Motor neuron (in vitro differentiated cells): ENCODE measurements at places on chromosomes 3 and 15. TPM values are rescaled to one million over a fixed set of nuclear protein-coding genes. Genes with fewer than 3 reads are reported as not detected.
A peak's percentile ranks its signal among the peaks of the same experiment; 100 is the strongest.

- no peak for ATAC-seq
Measured at GRCh38 chr3:194327218-194328052, 23.7 kb downstream of the CPN2 start.

- ATAC-seq: no peak
Measured at GRCh38 chr15:70318594-70319465, 221.1 kb upstream of the TLE3 start.

DNA sequence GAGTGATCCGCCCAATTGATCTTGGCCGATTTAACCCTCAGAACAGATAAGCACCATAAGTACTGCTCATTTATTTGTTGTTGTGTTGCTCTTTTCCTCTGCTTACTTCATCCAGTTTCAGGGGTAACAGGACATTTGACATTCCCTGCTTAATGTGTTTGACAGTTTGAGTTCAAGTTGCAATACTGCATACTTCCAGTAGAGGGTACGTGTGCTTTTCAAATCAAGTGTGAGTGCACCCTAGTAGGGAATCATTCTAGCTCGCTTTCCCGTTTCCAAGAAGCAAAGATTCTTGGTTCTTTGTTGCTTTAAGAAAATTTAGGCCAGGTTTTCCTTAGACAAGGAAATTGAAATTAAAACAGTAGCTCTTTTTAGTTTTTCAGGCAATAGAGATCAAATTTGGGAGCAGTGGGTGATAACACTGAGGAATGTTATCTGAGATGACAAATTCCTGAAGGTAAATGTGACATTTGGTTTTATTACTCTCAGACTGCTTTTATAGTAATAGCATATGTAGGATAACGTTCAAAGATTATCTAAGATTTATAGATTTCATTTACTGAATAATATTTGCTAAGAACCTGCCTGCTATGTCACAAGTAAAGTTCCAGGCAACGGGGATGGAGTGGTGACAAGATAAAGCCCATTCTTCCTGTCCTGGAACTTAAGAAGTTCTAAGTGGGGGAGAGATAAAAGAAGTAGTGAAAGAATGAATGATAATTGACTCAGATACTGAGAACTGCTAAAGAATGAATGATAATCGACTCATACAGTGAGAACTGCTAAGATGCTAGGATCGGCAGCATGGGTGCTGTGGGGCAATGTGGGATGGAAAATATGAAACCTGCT, 73.3 kb downstream of the SYNPR start:
- peak; percentile 47 for ATAC-seq

DNA sequence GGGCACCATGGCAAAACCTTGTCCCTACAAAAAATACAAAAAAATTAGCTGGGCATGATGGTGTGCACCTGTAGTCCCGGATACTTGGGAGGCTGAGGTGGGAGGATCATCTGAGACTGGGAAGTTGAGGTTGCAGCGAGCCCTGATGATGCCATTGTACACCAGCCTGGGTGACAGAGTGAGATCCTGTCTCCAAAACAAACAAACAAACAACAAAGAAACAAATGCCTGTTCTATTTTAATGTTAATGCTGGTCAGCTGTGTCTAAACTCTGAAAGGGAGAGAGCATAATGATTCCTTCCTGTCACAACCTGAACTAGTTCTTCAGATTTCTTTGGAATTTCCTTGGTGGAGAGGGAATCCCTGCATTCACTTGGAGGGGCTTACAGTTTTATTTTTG, 413.0 kb upstream of the TBL1XR1 start:
- no peak for ATAC-seq

- no peak for ATAC-seq
Measured at GRCh38 chr3:184423561-184423960, 43.7 kb downstream of the CHRD start.

- no peak for ATAC-seq
Measured at GRCh38 chr3:77084511-77084910, 44.6 kb downstream of the ROBO2 start.

DNA sequence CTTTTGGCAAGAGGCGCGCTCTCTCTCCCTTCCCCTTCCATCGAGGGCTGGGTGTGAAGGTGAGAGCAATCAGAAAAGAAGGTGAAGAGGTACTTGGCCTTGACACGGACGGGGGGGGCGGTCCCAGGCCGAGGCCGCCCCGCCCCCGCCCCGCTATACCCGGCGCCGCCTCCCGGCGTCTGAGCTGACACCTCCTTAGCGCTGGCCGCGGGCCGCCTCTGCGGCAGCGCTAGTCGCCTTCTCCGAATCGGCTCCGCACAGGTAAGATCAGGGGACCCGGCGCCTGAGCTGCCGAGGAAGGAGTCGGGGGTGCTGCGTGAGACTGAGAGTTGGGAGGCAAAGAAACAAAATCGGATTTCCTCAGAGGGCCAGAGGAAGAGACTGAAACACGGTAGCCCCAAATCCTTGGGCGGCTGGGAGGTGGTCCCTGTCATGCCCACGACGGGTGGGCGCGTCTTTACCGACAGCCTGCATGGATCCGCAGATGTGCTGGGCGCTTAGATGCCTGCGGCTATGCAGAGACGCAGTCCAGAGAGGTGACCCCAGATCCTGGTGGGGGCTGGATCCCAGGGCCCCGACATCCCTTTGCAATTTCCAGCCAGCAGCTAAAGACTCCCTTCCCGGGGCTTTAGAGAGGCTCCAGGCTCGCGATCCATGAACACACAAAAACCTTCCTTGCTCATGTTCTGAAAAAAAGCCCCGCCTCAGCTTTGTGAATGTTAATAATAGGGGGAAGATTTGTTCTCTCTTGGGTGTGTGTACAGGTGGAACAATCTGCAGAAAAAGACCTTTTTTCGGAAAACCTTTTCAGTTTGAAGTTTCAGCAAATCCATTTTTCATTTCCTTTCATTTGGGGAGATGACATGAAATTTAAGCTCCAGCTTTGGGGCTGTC, at the start of gene ENTPD3:
ENTPD3 (plus strand) TSS at position 184 of the 894 bp plus-strand sequence. CDS start 874 bp downstream, outside the sequence.
- ATAC-seq: peak; percentile 53

DNA sequence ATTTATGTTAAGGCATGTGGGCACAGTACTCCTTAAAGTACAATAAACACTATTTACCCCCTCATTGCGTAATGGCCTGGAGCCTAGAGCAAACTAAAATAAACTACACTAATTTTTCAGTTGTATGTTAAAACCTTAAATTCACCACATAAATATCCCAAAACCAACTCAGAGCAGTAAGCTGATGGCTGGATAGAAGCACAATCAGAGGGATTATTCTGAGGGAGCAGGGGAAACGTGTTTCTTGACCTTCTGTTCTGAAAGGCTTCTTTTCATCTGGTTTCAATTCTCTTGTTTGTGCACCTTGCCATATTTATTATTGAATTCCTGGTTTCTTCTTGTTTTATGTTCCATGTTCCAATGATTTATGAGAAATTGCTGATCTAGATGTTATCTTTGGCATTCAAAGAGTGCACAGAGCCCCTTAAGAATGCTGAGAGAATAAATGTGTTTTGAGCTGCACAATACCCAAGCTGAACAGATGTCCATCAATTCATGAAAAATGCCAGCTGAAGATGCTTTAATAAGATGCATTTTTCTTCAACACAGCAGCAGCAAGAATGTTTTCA, 29.6 kb downstream of the RPL22L1 start:
- no peak for ATAC-seq

DNA sequence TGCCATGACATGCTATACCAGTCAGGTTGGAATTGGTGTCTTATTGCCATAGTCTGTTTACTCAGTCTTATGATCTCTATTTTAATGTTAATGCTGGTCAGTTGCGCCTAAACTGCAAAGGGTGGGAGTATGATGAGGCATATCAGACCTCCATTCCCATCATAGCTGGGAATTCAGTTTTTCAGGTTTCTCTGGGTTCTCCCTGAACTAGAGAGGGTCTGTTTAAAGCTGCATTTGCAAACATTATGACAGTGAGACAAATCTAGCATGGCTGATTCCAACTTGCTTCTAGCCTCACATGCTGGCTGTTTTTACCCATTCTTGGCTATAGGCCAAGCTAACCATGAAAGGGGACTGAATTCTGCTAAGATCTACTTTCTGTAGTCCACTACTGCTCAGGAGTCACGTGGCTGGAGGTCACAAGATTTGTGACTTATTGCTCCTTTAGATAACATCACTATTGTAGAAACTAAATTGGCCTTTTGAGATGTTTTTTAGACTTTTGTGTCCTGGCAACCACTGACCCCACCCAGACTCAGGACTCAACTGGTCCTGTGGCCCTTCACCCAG, 96.5 kb downstream of the TGFBR2 start:
- no peak for ATAC-seq

Gene GOLGA6L7
- total RNA-seq: 1.4 and 1.7 TPM in 2 replicates
